Stimulated activated CD4-positive, alpha-beta T cell treated with anti-CD3 and anti-CD28 coated beads, Interleukin-2, amount 100 ng/mL, for 24 hours (primary cell): ENCODE measurements at places on chromosomes 6 and 20.

- DNase-seq = peak; percentile 63
Measured at GRCh38 chr6:75526502-75527127, 33.0 kb upstream of the FILIP1 start.

DNA sequence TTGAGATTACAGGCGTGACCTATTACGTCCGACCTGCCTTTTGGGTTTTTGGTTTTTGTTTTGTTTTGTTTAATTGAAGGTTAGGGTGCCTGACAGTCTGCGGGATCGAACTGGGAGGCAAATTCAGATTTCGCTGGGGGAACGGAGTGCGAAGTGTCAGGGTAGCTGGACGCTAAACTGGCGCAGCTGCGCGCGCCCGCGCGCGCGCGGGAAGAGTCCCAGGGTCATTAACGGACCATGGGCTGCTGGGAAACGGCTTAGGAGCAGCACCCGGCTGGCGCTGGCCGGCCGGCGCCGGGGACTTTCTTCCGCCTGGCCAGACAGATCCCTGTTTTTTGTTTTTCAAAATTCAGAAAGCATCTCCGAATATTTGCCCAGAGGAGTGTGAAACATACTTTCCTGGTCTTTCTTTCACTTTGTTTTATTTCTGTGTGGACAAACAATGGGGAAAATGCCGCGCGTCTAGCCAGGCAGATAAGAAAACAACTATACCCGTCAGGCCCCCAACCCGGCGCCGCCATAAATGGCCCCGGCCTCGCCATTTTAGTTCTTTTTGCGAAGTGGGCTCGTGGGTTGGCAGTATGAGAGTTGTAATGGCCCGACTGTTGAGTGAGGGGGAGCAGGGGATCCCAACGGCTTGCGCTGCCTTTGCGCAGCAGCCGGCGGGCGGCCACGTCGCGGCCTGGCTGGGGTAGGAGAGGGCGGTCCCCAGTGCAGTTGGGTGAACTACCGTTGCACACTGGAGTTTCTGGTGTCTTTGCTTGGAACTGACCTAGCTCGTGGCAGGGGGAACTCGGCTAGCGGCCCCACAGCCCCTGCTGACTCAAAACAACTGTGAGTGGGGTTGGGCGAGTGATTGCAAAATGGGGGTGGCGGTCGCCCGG is 7.1 kb downstream of the HSPA1B start:
- peak; percentile 81 for DNase-seq

- no peak for DNase-seq
Measured at GRCh38 chr20:21339499-21339898, 36.4 kb downstream of the XRN2 start.

DNA sequence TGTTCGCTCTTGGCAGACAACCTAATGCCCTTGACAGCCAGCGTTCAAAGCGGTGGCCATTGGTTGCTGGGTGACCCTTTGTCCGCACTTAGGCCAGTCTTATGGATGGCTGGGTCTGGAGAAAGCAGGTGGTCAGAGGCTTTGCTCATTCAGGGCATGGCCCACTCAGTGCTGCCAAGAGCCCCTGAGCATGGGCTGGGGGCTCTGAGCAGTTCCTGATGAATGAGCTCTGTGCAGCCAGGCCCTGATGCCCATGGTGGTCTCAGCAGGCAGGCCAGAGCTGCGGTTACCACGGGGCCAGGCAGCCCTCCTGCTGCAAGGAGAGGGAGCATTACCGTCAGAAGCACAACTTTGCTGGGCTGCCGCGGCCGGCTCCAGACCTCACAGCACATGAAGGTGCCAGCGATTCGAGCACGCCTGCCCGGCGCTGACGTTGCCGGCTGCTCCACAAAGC is 36.3 kb downstream of the CDH4 start:
- no peak for DNase-seq

DNA sequence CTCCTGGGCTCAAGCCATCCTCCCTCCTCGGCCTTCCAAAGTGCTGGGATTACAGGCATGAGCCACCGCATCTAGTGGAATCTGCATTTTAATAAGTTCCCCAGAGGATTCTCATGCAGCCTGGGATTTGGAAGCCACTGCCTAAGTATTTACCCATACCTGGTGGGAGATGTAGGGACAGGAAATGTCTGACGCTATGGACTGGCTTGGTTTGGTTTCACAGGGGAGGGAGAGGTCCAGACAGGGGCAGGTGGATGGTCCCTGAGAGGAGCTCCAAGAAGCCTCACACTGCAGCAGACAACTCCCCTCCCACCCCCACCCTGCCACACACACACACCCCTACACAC is 4.4 kb downstream of the VSTM2L start:
- DNase-seq = no peak

DNA sequence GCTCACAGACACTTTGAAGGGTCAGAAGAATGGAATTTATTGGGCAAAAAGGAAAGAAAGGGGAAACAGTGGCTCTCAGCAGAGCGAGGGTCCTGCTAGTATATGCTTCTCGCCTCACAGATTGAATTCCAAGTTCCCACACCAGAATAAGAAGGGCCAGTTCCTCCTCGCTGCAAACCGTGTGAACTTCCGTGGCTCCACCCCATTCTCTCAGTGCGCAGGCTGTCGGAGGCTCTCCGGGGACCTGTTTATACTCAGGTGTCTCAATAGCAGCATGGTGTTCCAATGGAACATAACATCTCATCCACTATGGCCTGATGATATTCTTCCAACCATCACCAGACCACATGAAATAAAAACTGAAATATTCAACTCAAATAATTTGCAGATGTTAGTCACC is 4.6 kb downstream of the SAMD3 start:
- no peak for DNase-seq

- DNase-seq = no peak
Measured at GRCh38 chr6:24480705-24481104, 8.7 kb downstream of the GPLD1 start.

- DNase-seq = peak; percentile 85
Measured at GRCh38 chr6:35302604-35303241, 5.1 kb downstream of the DEF6 start.

DNA sequence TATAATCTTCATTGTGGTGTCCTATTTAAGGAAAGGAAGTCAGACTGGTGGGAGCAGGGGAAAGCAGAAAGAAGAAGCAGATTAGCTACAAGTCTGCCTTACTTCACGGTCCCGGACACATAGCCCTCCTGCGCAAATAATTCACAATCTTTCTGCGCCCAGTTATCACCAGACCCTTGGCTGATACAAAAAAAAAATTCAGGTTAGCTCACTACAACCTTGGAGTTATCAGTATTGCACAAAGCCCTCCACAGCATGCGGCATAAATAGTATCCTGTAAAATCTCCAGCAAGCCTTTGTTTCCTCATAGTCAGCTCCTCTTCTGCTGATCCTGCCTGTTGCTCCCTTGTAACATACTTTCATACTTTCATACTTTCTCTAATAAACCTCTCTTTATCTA is 148.6 kb upstream of the FUT9 start:
- no peak for DNase-seq

- DNase-seq = no peak
Measured at GRCh38 chr20:52983726-52984450, 11.7 kb downstream of the TSHZ2 start.

- DNase-seq = no peak
Measured at GRCh38 chr20:48782901-48783308, 44.9 kb downstream of the PREX1 start.

GRCh38 chr6:33198159-33198852 is 2.2 kb downstream of the RXRB start:
- DNase-seq = no peak

GRCh38 chr6:30267423-30267822 is 54.2 kb upstream of the TRIM26 start:
- no peak for DNase-seq

GRCh38 chr6:108068182-108068581 is 6.4 kb downstream of the OSTM1 start:
- DNase-seq = no peak

DNA sequence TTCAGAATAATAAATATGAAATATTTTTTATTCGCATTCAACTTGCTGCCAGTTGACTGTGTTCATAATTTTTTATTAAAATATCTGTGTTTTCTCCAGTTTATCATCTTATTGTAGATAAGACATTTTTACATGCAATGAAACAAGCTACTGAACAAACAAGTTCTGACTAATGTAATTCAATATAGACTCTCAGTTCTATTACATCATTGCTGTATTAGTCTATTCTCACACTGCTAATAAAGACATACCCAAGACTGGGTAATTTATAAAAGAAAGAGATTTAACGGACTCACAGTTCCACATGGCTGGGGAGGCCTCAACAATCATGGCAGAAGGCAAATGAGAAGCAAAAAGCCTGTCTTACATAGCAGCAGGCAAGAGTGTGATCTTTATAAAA is 1357.7 kb upstream of the CITED2 start:
- no peak for DNase-seq

DNA sequence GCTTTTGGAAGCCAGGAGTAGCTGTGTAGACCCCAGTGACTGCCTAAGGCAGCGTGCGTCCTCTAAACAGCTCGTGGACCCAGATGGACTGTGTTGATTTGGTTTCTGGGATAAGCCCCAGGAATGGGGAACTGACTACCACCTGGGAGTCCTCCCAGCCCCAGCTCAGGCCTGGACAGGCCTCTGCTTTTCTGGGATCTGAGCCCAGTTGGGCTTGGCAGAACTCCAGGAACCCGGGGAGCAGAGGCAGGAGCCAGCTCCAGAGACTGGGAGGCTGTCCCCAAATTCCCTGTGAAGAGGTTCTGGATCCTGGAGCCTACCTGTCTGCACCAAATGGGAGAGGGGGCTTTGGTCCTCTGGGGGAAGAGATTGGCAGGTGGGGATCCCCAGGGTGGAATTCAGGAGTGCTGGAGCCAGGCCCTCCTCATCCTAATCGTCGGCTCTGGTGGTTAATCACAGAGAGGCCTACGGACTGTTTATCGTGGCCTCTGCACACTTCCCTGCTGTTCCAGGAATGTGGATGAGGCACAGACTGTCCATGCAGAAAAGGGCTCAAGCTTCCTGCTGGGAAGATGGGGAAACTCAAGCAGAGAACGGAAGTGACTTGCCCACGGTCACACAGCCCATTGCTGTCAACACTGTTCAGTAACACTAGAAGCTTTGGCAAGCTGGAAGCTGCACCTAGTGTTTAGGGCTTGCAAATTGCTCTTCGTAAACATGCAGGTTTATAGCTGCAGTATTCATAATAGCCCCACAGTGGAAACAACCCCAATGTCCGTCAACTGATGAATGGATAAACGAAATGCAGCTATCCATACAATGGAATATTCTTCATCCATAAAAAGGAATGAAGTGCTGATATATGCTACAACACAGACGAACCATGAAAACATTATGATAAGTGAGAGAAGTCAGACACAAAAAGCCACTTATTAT is 100.6 kb downstream of the KCNB1 start:
- DNase-seq = no peak

GRCh38 chr6:32047855-32048766 is 9.9 kb downstream of the CYP21A2 start:
- peak; percentile 82 for DNase-seq
